ENCODE measurements at places on chromosomes 12 and 14.

GRCh38 chr12:12191008-12191407 lies 75.8 kb downstream of the LRP6 start:
- no peak for DNase-seq

DNA sequence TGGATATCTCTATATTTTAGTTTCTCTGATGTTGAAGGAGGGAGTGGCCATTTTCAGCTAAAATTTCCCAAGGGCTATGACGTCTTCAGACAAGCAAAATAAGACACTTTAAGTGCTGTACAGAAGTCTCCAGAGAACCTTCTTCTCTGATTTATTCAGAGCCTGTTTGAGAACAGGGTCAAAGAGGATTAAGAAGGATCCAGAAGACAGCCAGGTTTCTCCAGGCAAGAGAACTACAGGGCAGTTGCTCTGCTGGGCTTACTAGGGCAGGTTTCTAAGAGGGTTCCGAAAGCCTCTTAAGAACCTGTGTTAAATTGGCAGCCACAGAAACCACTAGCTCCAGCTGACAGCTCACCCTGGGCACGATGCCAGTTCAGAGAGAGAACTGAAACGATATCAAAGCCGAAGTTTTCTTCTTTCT lies 1.2 kb downstream of the MGP start:
- peak; percentile 87 for DNase-seq

- peak; percentile 55 for DNase-seq
These were observed 31.6 kb upstream of the PTPRQ start for GRCh38 chr12:80412343-80412953.

GRCh38 chr12:11943919-11944700 lies 126.6 kb upstream of the BCL2L14 start:
- DNase-seq, result no peak

DNA sequence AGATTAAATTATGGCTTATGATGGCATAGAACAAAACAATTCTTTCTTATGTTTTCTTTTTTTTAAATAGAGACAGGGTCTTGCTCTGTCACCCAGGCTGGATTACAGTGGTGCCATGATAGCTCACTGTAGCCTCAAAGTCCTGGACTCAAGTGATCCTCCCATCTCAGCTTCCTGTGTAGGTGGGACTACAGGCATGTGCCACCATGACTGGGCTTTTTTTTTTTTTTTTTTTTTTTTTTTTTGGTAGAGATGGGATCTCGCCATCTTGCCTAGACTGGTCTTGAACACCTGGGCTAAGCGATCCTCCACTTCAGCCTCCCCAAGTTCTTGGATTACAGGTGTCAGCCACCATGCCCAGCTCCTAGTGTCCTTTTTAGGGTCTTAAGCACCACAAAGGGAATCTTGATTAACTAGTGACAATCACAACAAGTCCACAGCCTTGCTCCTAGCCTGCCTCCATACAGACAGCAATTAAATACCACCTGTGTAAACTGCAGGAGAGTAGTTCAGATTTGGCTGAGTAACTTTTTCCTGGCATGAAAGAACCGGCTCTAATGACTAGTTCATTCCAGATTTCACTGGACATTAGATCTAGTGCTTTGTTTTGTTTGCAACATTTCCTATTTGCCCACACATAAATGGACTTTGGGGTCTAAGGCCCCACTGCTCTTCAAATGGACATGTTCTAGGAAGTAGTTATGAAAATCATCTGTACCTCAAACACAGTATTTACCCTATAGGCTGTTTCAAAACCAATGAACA lies 61.6 kb downstream of the SH2B3 start:
- no peak for DNase-seq

DNA sequence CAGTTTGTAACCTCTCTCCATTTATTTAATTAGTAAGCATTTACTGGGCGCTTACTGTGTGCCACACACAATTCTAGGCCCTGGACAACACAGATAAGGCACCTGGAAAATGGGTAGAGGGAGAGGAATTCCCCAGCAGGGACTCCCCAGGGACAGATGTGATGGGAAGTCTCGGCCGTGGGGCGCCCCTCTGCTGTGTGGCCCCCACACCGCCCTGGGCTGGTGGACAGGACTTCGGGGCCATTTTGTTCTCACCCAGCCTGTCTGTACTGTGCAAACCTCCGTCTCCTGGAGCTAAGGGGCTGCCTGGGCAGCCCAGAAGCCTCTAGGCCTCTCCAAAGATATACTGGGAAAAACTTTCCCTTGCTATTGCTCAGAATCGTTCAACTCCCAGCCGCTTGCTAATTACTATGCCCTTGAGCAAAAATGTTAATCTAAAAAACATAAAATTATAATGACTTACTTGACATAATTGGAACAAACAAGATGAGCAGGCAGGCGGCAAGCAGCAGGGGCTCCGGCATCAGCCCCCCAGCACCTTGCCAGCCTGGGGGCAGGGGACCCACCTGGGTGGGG lies 64.4 kb upstream of the NCOR2 start:
- no peak for DNase-seq

GRCh38 chr12:93612776-93613175 lies 40.3 kb downstream of the SOCS2 start:
- DNase-seq, result no peak

DNA sequence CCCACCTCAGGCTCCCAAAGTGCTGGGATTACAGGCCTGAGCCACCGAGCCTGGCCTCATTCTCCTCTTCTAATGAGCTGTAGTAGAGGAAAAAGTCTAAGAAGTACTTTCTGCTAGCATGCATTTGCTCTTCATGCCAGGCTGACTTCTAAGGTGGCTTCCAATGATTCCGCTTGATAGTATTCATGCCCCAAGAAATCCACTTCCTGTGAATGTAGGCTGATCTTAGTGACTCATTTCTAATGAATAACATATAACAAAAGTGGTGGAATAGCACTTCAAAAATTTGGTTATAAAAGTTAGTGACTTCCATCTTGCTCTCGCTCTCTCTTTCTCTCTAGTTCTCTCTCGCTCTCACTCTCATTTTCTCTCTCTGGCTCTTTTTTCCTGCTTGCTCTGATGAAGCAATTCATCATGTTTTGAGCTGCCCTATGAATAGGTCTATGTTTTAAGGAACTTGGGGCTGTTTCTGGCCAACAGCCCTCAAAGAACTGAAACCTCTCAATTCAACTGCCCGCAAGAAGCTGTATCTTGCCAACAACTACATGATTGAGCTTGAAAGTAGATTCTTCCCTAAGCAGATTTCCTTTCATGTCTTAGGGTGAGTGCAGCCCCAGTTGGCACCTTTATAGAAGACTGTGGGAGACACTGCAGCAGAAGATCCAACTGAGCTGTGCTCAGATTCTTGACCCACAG lies 282.9 kb downstream of the RMST start:
- DNase-seq, result no peak

DNA sequence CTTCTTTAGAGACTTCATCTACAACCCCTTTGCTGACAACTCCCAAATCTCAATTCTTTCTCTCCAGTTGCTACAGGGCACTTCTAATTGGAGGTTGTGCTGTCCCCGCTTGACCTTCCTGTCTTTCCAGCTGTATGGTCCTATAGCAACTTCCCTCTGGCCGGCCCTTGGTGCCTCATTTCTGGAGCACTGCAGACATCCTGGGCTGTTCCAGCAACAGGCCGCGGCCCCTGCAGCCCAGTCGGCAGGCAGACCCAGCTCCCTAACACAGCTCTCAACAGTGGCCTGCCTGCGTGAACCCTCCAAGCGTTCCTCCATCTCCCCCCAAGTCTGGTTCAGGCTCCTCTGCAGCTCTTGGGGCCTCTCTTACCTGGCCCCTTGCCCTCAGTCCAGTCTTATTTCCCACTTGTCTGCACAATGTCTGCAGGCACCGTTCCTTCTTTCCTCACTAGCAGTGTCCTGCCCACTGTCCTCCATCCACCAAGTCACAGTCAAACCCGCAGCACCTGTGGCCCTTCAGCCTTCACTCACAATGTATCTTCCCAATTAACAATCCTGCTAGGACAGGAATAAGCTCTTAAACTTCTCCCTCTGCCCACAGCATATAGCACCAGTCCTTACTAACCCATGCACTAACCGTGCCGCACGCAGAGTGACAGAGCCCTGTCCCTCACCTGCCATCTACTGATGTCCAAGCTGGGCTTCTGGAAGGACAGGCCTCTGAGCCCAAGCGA lies 1.6 kb upstream of the EML1 start:
- DNase-seq, result no peak

GRCh38 chr12:74170645-74171477 lies 366.8 kb upstream of the ATXN7L3B start:
- DNase-seq, result no peak

GRCh38 chr12:29710104-29710503 lies 73.6 kb downstream of the TMTC1 start:
- no peak for DNase-seq

GRCh38 chr12:87513536-87514280 lies 515.5 kb downstream of the C12orf50 start:
- no peak for DNase-seq

DNA sequence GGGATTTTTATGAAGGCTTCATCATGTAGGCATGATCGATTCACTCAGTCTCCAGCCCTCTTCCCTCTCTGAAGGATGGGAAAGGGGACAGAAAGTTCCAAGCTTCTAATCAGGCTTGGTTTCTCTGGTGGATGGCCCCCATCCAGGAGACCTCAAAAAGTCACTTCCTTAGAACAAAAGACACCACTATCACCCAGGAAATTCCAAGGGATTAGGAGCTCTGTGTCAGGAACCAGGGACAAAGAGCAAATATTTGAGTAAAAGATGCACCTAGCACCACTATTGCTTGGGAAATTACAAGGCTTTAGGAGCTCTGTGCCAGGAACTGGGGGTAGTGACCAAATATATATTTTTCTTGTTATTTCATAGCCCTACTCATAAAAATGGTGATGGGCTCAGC lies 33.6 kb upstream of the TMX1 start:
- DNase-seq, result no peak

DNA sequence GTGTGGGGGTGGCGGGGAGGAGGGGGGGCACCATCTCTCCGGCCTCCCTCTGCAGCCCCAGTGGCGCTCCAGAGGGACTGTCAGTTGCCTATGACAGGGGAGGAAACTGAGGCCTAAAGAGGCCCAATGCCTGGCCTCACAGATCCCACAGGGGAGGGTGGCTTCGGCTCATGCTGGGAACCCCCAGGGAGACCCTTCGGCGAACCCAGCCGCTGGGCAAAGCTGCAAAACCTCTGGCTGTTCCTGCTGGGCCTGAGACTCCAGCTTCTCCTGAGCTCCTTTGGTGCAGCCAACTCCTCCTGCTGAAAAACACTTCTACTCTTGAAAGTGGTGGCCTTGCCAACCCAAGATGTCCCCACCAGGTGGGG lies 170.1 kb upstream of the RTL1 start:
- no peak for DNase-seq

GRCh38 chr14:85907536-85907935 lies 377.6 kb downstream of the FLRT2 start:
- DNase-seq, result no peak

- no peak for DNase-seq
These were observed 385.0 kb downstream of the BCL11B start for GRCh38 chr14:98886982-98887381.

GRCh38 chr12:66252771-66253170 lies 49.5 kb upstream of the HELB start:
- DNase-seq, result no peak

GRCh38 chr12:9936591-9936990 lies 4.4 kb upstream of the CLEC2A start:
- DNase-seq, result no peak

DNA sequence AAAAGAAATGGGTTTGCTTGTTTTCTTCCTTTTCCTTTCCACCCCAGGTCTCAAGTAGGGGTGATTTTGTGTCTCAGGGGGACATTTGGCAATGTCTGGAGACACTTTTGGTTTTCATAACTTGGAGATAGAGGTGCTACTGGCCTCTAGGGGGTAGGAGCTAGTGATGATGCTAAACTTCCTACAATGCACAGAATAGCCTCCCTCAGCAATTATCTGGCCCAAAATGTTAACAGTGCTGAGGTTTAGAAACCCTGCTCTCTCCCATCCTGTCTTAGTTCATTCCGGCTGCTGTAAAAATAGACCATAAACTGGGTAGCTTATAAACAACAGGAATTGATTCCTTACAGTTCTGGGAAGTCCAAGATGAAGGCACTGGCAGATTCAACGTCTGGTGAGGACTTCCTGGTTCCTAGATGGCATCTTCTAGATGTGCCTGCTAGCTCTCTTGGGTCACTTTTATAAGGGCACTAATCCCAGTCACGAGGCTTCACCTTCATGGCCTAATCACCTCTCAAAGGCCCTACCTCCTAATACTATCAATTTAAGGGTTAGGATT lies 7.4 kb upstream of the GAS2L3 start:
- DNase-seq, result no peak

DNA sequence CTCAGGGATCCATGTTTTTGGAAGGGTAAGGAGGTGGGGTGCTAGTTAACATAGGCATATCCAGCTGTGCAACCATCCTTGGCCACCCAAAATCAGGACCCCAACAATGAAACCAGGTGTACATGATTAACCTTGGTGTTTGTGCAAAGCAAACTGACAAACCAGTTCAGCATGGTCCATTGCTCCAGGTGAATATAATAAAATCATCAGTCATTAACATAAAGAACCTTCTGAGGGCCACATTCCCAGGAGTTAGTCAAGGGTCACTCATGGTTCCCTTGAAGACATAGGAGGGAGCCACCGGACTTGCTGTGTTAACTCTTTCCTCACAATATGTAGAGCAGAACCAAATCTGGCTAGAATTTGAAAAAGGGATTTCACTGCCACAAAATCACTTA lies 17.8 kb downstream of the SLC38A2 start:
- no peak for DNase-seq

- no peak for DNase-seq
These were observed 123.4 kb downstream of the SLC5A8 start for GRCh38 chr12:101086490-101087135.

DNA sequence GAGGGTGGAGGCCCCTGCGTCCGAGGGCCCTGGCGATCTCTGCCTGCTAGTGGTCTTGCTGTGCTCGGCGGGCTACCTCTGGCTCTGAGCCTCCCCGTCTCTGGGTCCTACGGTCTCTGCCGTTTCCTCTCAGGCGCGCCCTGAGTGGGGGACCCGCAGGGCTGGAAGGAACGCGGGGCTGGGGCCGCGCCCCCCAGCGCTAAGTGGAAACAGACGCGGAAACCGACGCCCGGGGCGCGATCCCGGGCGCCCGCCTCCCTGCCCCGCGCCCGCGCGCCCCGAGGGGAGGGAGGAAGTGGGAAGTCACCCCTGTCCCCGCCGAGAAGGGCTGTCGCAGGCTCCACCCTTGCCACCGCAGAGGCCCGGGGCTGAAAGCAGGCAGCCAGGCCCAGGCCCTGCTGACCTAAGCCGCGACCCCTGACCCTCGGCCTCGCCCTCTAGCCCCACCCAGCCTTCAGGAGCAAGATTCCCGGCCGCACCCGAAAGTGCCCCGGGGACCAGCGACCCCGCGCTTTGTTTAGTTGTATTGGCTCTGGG lies 831 bp downstream of the CRIP1 start:
- DNase-seq, result no peak

- DNase-seq, result peak; percentile 44
These were observed 43.6 kb upstream of the APPL2 start for GRCh38 chr12:105279460-105280056.

GRCh38 chr12:94208622-94208966 lies 60.2 kb downstream of the PLXNC1 start:
- DNase-seq, result peak; percentile 24

- peak; percentile 78 for DNase-seq
These were observed 16.0 kb upstream of the CDK17 start for GRCh38 chr12:96416033-96416799.
